ENCODE measurements at places on chromosomes 2 and 18.
A peak's percentile ranks its signal among the peaks of the same experiment; 100 is the strongest.

- DNase-seq, result no peak
Observed at GRCh38 chr2:222835143-222835822, 25.6 kb upstream of the ACSL3 start.

DNA sequence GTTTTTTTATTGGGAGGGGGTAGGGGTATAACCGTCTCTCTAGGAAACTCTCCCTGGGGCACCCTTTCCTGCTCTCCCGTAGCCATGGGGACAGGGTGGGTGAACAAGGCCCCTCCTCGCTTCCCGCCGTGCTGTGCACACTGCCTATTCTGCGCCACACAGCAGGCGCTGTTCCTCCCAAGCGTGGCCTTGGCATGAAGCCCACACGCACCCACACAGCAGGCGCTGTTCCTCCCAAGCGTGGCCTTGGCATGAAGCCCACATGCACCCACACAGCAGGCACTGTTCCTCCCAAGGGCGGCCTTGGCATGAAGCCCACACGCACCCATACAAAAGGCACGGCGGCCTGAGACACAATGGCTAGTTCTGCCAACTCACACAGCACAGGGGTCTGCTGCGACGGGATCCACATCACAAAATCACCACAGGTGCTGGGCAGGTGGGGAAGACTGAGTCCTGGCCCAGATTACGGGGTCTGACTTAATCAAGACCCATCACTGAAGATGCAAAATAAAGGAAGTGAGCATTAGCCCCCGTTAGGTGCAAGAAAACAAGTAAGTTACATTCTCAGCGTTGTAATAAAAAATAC, 46.6 kb upstream of the TPO start:
- peak; percentile 44 for DNase-seq

DNA sequence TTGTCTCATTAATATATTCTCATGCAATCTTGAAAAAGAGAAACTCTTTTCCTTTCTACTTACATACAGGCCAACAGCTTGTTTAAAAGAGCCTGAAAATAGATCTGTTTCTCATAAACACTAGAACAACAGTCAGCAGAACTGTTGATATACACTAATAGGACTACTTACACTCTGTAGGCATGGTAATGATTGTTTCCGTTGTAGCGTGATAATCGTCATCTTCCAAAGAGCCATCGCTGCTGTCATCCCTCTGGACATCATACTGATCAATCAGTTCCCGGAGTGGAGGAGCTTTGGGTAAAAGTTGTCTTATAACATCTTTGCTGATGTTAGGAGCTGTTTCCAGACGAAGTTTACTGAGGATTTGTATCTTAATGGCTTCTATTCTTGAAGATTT, 476 bp downstream of the MSTN start:
- DNase-seq, result no peak

- DNase-seq, result no peak
Observed at GRCh38 chr18:59301929-59302328, 16.5 kb downstream of the CPLX4 start.

DNA sequence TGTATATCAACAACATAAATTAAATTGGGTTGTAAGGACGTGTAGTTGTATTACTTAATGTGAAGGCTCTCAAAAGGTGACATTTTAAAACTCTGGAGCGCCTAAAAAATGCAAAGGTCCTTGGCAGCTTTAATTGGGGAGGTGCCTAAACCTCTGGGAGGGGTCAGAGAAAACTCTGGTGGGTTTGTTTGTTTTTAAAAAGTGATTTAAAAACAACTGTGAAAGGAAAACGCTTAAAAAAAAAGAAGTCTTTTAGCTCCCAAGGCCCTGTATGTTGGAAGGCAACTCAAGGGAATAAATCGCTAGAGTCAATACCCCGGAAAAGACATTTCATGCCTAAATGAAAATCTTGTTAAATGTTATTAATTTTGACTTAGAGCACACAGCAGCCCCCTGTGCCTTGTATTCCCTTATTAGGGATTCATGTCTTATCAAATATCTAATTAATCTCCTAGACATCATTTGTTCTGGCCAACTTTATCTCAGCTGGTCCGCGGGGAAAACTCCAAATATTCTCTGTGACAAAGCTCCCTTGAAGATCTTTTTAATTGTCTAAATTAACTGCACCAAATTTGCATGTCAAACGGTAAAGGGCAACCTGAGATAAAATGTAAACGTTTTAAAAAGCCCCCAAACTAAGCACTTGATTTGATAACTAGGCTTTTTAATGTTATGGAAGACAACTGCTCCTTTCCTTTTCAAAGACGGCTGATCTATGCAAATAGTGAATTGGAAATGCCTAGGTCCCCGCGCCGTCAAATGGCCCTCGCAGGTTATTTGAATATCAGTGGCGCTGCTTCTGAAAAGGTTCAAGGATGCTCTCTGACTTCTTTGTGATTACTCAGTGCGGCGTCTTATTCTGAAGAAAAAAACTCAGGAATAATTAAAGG, 4.2 kb downstream of the SP9 start:
- no peak for DNase-seq

DNA sequence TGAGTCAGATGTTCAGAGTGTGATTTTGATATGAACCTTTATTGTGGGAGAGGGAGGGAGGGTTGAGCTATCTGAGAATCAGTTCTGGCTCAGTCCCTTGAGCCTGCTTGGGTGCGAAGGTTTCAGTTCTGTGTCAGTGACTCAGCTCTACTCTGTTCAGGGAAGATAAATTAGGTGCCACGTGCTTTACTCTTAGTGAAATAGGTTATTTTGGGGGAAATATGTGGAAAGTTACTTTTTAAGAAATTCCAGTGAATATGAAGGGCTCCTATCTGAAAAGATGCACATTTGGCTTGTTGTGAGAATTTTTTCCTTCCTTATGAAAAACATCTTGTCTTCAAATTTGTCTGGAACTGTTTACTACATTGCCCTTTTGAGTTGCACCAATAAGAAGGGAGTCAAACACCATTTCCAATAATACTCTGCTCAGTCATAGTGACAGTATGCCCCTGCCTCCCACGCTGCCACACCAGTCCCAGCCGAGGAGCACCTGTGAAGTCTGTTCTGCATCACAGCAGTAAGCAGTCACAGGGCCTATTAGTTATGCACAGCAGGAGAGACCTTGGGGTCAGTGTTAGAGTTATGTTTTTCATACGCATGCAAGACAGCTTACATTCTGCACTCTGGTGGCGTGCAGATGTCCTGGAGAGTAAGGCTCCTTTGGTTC, 32.8 kb upstream of the DNAH7 start:
- no peak for DNase-seq

DNA sequence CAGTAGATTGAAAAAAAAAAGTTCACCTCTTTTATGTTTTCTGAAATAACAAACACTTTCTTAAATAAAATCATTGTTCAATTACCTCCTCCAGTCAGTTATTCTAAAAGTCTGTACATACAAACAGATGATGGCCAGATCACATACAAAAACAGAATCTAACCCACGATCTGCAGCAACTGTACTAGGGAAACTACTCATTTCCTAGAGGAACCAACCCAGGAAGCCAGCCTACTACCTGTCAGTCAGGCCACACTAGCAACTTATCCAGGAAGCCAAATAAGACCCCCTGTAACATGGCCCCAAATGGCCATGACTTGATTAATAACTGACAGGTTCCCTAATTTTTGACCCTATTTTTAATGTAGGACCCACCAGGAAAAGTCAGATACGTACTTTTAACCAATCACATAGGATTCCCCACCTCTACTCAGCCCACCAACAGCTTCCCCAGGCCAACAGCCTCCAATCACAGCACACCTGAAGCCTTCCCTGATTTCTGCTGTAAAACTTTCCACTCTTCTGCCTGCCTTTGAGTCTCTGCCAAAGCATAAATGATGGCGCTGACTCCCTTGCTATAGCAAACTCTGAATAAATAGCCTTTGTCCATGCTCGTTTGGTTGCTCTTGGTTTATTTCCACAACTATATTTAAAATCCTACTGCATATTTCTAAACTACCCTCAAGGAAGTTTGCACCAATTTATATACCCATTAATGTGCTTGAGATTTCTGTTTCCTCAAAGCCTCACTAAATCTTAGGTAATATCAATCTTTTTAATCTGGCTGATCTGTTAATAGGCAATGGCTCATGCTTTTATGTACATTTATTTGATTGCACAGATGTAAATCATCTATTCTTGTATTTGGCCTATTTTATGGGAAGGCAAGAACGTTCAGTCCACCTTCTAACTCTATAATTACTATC, 486.4 kb downstream of the FBXO15 start:
- no peak for DNase-seq

DNA sequence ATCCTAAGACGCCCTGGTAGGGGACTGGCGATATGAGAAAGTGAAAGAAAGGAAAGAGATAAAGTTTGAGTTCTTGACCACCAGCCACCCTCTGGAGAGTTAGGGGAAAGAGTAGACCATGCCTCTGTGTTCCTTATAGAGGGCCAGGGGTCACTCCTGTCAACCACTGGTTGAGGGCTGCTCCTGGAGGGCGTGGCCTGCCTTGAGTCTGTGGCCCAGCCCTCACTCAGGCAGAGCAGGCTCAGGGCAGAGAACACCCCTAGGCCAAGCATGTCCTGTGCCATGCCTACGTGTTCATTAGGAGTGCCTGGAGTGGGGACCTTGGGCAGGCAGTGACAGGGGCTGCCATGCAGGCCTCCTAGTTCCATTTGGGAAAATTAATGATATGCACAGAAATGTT, 161.1 kb upstream of the EPB41L3 start:
- DNase-seq, result no peak

GRCh38 chr2:214648520-214648919, 161.0 kb downstream of the BARD1 start:
- DNase-seq, result no peak

DNA sequence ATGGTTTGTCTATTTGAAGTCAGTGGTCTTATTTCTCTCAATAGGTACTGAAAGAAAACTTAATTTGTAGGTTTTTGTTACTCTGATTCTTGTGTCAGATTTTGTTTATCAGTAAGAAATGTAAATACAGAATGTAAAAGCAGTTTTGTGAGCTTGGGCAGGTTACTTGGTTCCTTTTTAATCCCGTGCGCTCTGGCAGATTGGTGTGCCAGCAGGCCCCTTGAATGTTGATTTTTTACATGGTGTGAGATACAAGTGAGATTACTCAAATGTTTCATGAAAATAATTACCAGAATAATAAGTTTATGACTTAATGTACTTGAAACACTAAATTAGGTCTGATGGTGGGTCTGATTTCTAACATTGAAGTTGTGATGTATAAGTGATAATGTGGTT, 13.4 kb downstream of the HNRNPA3 start:
- DNase-seq, result no peak

DNA sequence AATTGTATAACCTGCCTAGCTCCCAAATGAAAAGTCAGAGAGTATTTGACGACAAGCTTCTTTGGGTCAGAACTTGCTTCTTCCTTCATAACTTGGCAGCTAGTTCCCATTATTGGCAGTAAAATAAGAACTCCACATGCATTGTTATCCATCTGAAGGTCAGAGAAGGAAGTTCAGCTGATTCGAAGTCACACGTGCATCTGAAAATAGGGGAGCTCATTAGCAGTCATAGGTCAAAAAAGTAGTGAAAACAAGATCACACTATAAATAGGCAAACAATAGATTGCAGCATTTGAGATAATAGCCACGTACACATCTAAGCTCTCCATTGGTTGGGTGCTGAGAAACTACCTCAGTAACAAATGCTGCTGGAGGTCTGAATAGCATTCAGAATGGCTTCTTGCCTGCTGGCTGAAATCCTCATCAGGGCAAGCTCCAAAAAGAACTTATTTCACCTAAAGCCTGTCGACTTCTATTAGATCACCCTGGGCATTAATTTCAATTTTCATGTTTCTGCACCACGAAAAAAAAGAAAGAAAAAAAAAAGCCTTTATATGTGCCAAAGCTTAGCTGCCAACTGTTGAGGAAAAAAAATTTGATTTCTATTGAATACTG, 1492.9 kb upstream of the CELF4 start:
- DNase-seq, result no peak

DNA sequence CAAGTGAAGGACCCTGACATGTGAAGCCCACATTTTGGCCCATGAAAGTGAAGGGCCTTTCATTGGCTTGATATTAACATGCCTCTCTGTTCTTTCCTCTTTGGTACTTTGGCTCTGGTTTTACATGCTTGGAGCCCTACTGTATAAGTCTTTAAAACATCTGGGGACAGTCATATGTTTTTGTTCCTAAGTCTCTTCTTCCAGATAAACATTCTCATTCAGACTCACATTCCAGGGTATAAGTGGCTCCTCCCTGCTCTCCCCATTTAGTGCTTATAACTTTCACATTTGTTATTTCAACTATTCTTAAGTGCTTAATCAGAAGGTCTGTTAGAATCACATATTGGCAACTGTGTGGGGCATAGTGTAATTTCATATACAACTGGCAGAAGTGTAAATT, 1932.2 kb upstream of the CELF4 start:
- DNase-seq, result no peak

- DNase-seq, result no peak
Observed at GRCh38 chr2:120358734-120359465, 13.0 kb downstream of the INHBB start.

Measured in nucleus accumbens (tissue), 56 donors.